ENCODE measurements at places on chromosomes 5 and 9.

GRCh38 chr9:98530806-98531386, 177.8 kb downstream of the GABBR2 start:
- DNase-seq, result no peak

- no peak for DNase-seq
Measured at GRCh38 chr5:117794847-117795246, 1193.5 kb downstream of the DTWD2 start.

GRCh38 chr5:154133591-154133990, 56.9 kb upstream of the GALNT10 start:
- DNase-seq, result no peak

DNA sequence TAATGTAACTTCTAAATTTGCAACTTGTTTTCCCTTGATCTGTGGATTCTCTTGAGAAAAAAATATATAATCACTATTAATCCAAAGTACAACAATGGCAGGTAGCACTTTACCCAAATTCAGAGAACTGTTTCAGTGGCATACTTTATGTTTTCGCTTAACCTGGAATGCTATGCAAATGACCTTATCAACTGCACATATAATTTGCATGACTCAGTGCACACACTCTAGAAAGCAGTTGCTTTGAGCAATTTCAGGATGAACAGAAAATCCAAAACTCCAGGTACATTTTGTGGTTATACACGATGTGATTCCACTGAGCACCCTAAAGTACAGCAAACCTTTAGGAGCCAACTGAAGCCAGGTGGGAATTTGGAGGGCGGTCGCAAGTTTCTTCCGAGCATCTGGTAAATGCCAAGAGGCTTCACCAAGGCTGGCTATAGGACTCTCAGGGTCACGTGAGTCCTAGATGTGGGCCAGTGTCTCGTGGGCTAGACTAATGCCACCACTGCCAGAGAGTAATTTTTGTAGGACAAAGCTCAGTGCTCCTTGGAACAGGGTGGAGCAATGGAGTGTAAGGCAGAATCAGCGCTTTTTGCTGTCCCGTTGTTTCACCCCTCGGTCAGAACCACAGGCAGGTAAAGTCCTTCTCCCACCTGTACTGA, 37.3 kb downstream of the DMGDH start:
- no peak for DNase-seq

GRCh38 chr5:14735944-14736343, 71.4 kb downstream of the OTULIN start:
- DNase-seq, result no peak

DNA sequence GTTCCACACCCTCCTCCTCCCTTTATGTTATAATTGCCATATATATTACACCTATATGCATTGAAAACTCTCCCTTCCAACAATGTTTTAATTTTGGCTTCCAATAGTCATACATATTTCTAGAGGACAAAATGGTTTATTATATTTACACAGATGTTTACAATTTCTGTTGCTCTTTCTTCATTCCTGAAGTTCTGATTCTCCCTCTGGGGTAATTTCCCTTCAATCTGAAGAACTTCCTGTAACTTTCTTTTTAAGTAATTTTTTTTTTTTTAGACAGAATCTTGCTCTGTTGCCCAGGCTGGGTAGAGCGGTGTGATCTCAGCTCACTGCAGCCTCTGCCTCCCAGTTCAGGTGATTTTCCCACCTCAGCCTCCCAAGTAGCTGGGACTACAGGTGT, 173.0 kb upstream of the MAP1B start:
- no peak for DNase-seq

Measured in stimulated activated CD4-positive, alpha-beta T cell treated with anti-CD3 and anti-CD28 coated beads, Interleukin-1b, Interleukin-23, amount 100 ng/mL, for 4 hours (primary cell).